ENCODE measurements at places on chromosomes 3 and 15. TPM values are rescaled to one million over a fixed set of nuclear protein-coding genes. Genes with fewer than 3 reads are reported as not detected.

CCDC13 gene
- 1.0 TPM for polyA plus RNA-seq

HGD gene
- 0.06 TPM for polyA plus RNA-seq

SLC15A2 gene
- 2.6 TPM for polyA plus RNA-seq

LRRIQ4 gene
- not detected for polyA plus RNA-seq

PROS1 gene
- 8.1 TPM for polyA plus RNA-seq

SI gene
- not detected for polyA plus RNA-seq

SCN11A gene
- polyA plus RNA-seq: 0.02 TPM

CFAP91 gene
- polyA plus RNA-seq: 0.45 TPM

SKIL gene
- polyA plus RNA-seq: 9.5 TPM

COL6A5 gene
- polyA plus RNA-seq: 0.04 TPM

SMAD6 gene
- 0.75 TPM for polyA plus RNA-seq

DCLK3 gene
- polyA plus RNA-seq: 0.01 TPM

GOLGA8M gene
- polyA plus RNA-seq: 0.18 TPM

ZNF501 gene
- 0.89 TPM for polyA plus RNA-seq

C3orf22 gene
- polyA plus RNA-seq: not detected

CCR3 gene
- not detected for polyA plus RNA-seq

Measured in esophagus (tissue), 2 donors.